ENCODE measurements at places on chromosomes 7 and 10. TPM values are rescaled to one million over a fixed set of nuclear protein-coding genes. Genes with fewer than 3 reads are reported as not detected.

Gene SLC26A3
- total RNA-seq = not detected

DNA sequence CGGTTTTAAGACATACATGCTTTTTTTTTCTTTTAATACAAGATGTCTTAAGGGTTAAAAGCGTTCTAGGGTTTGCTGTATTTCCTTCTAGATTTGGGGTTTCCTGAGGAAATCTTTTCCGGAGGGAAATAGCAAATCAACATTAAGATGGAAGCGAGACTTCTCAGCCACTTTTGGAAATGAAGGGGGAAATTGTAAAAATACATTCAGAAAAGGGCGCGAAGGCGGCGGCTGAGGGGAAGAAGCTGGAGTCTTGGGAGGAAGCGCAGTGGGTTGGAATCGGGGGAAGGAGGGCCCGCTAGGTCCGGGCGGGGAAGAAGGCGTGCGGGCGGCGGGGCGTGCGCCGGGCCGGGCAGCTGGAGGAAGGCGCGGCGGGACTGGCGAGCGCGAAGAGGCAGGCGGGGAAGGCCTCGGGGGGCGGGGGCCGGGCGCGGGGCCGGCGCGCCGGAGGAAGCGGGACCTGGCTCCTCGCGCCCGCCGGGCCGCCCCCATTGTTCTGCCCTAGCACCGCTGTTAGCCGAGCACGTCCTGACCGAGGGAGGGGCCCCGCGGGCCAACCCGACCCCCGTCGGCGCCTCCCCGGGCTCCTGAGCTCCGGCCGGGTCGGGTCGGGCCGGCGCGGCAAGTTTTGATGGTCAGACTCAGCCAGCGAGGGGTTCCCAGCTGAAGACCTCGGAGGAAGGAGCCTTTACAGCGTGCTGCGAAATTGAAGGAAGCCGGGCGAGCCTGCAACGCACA is 1.5 kb upstream of the SKIDA1 start:
- no peak for DNase-seq
- H3K27me3 ChIP-seq = no peaks in the 10 kb centered on the region

DNA sequence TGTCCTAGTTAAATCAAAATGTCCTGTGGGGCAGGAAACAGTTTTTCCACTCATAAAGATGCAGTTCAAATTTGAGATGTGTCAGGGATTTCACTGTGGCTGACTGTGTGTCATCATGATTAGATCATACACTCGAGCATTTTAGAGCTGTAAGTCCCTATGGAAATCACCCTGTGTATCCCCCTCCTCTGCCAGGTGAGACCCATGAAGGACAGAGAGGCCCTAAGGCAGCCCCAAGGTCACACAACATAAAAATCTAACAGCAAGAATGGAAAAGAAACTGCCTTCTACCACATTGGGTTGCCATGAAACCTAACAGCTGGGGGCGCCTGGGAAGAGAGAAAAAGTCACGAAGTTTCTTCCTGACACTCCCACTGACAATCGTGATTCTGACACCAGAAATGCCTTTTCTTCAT is 135.8 kb downstream of the KCNMA1 start:
- DNase-seq = no peak
- H3K4me3 ChIP-seq = no peak overlapping the region
- H3K36me3 ChIP-seq = no peaks in the 10 kb centered on the region
- no peaks in the 10 kb centered on the region for H3K27me3 ChIP-seq

Gene OR2A5
- not detected for total RNA-seq

DNA sequence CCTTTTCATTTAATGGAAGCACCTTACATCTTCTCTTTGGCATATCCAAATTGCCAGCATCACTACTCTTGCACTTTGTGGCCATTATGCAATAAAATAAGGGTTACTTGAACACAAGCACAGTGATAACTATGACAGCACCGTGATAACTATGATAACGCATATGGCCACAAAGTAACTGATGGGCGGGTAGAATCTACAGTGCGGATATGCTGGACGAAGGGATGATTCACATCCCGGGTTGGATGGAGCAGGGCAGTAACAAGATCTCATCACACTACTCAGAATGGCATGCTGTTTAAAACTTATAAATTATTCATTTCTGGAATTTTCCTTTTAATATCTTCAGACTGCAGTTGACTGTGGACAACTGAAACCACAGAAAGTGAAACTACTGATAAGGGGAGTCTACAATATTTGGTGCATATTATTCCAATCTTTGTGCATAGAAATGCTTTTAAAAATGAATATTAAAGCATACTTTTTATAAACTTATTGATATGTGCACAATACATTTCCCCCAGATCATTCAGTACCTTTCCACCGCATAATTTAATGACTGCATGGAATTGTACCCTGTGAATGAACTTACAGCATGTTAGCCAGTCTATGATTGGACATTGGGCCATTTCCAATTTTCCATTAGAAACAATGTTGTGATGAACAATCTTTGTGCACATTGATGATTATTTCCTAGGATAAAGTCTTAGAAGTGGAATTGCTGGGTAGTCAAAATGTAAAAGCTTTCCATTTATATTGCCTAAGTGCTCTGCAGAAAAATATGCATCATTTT is 136.4 kb downstream of the WNT2 start:
- H3K4me3 ChIP-seq = no peak overlapping the region
- no peak overlapping the region for H3K27ac ChIP-seq
- no peaks in the 10 kb centered on the region for H3K27me3 ChIP-seq
- H3K36me3 ChIP-seq = peaks cover 15% of the 10 kb centered on the region
